ENCODE measurements at places on chromosomes 2 and 18.

GRCh38 chr18:23284629-23285028 lies 149.3 kb downstream of the CABLES1 start:
- DNase-seq: no peak

- DNase-seq: no peak
These were observed 469.9 kb upstream of the NRP2 start for GRCh38 chr2:205212357-205212756.

- no peak for DNase-seq
These were observed 7.6 kb upstream of the PIEZO2 start for GRCh38 chr18:11156978-11157377.

- peak; percentile 13 for DNase-seq
These were observed 172.8 kb downstream of the ANTXR1 start for GRCh38 chr2:69185807-69186206.

GRCh38 chr2:215707608-215708007 lies 271.7 kb upstream of the FN1 start:
- no peak for DNase-seq

GRCh38 chr2:1803217-1804110 lies 59.1 kb upstream of the PXDN start:
- no peak for DNase-seq

DNA sequence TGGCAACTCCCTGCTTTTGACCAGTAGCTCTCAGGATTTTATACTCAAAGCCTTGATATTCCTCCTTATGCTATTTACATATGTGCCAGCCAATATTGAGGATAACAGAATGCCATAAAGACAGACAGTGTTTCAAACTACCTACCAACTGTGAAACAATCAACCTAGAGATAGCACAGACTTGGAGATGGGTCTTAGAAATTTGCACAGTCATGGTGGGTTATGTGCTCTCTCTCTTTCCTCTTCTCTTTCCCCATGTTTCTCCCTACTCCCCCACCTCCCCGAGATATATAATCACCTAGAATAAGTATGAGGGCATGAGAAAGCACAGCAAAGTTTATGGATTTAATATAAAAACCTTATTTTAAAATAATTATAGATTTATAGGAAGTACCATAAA lies 24.2 kb upstream of the SUCLG1 start:
- no peak for DNase-seq

DNA sequence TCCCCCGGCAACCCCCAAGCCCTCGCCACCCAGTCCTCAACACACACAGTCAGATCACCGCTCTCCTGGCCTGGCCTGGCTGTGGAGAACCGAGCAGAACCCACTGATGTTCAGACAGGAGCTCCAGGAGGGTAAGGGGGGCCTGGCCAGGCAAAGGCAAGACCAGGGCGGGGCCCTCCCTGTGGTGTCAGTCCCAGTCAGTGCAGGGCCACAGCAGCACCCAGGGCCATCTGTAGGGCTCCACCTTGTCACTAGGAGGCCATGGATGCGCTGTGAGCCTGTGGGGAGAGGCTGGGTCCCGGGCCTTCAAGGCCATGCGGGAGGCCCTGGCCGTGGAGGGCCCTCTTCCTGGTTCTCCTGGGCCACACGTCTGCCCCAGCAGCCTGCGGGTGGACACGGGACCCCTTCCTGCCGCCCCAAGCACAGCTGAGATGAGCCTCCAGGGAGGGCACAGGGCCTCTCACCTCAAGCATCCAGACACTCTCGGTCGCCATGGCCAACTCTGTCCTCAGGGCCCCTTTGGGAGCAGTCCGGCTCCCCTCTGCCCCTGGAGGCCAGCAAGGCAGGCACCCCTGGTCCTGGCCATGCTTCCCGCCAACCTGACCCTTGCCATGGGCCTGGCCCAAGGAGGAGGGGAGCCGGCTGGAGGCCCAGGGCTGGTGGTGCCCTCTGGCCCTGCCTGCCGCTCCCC lies 2.0 kb downstream of the ANO7 start:
- DNase-seq: no peak

GRCh38 chr2:226190479-226191252 lies 609.0 kb downstream of the IRS1 start:
- no peak for DNase-seq

GRCh38 chr2:232104076-232104646 lies 142.6 kb downstream of the DIS3L2 start:
- DNase-seq: no peak

- DNase-seq: peak; percentile 42
These were observed 859 bp downstream of the GREB1L start for GRCh38 chr18:21242780-21243401.

DNA sequence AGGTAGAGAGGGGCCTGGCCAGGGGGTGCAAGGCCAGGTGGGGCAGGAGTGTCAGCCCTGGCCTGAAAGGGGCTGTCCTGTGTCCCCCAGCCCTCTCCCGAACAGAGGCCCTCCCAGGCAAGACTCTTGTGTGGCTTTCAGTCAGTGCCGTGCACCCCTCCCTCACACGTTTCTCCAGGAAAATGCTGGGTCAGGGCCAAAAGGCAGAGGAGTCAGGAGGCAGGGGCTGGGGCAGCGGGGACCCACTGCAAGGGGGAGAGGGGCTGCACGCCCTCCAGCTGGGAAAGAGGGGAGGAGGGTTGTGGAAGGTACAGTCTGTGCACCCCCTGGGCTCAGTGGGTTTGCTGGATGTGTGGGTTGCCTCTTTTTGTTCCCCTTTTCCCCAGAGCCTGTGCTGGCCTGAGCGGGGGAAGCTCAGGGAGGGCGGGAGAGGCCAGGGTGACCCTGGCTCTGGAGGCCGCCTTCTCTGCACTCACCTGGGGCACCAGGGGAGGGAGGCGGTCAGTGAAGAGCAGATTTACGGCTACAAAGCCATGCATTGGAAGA lies 4.1 kb downstream of the KCNF1 start:
- DNase-seq: no peak

DNA sequence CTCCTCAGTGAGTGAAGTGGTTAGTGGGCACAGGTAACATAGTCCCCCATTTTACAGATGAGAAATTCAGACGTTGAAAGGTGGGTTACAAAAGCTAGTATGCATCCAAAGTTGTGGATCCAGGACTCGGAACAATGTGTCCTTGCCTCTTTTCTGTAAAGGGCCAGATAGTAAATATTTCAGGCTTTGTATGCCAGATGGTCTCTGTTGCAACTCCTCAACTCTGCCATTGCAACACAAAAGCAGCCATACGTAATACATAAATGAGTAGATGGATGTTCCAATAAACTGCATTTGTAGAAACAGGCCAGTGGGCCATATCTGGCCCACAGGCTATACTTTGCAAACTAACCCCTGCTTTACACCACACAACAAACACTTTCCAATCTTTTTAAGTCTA lies 166.6 kb upstream of the PKDCC start:
- DNase-seq: no peak

DNA sequence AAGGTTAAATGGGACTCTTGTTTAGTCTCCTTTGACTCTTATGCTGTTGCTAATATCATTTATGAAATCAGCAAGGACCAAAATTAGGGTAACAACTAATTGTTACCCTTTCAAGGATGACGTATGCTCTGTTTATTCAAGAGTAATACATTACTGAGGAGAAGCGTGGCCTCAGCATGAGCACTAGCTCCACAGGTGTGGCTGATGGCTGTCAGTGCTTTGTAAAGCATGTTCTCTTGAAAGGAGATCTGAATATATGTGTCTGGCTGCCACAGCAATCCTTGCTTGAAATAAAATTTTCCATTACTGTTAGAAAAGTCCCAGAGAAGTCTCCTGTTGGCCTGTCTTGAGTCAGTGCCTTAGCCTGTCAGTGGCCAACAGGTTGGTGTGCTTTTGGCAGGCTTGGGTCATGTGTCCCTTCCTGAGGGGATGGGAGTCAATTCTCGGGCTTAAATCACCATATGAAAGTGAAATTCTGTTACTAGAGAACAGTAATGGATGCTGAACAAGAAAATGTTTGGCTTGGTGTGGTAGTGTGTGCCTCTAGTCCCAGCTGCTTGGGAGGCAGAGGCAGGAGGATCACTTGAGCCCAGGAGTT lies 32.7 kb downstream of the ABI2 start:
- DNase-seq: no peak
